Stimulated activated CD4-positive, alpha-beta T cell treated with anti-CD3 and anti-CD28 coated beads, Interleukin-2, amount 100 ng/mL, for 24 hours (primary cell): ENCODE measurements at places on chromosomes 1 and 21.

- no peak for DNase-seq
Measured at GRCh38 chr1:67630438-67631045, 54.5 kb upstream of the GADD45A start.

- DNase-seq: no peak
Measured at GRCh38 chr1:75732703-75733102, 8.2 kb downstream of the ACADM start.

- no peak for DNase-seq
Measured at GRCh38 chr1:5819391-5820025, 172.7 kb downstream of the NPHP4 start.

GRCh38 chr1:10682449-10683309 lies 113.8 kb downstream of the CASZ1 start:
- no peak for DNase-seq

GRCh38 chr1:30064547-30064946 lies 658.8 kb downstream of the MATN1 start:
- no peak for DNase-seq

DNA sequence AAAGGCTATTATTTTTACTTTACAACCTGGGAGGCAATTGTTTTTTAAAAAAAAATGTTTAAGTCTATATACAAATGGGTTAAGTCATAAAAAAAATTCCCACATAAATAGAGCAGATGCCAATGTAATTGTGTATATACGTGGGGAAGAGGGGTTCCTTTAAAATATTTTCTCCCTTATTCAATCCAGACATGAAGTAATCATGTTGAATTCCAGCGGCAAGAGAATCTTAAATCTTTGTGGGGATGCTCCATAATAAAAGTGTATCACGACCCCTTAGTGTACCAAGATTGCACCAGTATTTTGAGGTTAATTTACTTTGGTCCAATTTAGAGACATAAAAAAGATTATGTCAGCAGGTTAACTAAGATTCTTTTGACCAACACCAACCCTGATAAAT lies 62.1 kb downstream of the ARID4B start:
- no peak for DNase-seq

- DNase-seq: no peak
Measured at GRCh38 chr1:27227765-27228164, 6.7 kb upstream of the WDTC1 start.

DNA sequence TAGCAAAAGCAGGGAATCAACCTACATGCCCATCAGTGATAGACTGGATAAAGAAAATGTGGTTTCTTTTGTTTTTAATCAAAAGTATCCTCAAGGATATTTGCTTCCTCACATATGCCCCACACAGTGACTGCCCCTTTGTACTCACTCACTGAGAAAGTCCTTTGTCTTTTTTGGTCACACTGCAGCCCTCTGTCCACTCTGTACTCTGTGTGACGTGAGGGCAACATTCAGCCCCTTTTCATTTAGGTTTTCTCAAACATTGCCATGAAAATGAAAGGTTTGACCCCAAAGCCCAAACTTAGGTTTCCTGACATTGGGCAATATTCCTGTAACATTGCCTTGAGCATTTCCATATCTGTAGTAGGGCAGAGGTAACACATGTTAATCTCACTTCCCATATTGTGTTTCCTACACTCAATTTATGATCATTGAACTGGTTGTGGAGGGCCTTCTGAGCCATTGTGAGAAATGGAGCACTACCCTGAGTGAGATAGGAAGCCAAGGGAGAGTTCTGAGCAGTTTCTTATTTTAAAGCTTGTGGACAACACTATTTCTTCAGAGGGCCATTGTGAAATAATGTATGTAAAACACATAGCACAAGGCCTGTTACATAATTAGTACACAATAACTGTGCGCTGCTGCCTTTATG lies 501.9 kb upstream of the C1orf87 start:
- no peak for DNase-seq

GRCh38 chr1:74908797-74909196 lies 175.8 kb downstream of the TYW3 start:
- no peak for DNase-seq

DNA sequence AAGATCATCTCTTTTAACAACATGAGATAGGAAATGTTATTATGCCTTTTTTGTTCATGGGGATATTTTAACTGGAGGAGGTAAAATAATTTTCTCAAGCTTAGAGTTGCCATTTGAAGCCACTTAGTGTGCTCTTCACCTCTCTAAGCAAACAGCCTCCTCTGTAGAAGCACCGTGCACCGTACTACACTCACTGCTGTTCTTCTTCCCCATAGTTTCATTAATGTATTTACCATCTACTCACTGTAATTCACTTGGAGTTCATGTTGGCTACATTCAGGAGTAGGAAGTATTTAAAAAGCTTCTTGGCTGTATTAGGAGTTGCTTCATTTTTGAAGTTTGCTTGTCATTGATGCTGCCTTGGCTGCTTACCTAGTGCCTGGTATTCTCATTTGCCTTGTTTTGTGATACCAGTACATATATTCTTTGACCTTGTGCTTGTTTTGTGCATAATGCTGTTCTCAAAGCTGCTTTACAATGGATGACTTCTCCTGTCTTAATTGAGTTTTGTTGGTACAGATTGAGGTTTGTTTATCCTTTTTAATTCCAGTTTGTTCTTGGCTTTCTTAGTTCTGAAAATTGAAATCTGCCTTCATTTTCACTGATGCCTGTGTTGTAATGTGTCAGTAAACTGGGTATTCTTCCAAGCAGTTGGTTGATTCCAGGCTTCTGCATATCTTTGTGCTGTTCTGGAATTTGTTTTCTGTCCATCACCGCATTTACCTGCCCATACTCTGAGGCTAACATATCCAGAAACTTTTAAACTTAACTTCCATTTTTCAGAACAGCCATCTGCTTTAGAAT lies 240.4 kb downstream of the HMCN1 start:
- no peak for DNase-seq

DNA sequence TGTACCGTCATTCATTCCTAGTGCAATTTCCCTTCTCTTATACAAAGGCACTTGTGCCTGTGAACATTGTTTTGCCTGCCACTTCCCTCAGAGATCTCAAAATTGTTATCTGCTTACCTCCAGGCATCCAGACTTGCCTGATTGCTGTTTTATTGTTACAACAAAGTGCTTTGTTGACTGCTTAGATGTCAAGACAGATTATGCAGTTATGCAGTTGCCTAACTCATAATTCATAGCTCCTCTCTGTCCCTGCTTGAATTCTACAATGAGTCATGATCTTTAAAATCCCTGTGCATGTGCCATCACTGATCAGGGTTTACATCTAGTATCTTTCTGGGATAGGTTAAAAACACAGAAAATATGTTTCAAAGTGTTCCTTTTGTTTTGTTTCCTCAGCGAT lies 24.5 kb downstream of the CXADR start:
- no peak for DNase-seq

DNA sequence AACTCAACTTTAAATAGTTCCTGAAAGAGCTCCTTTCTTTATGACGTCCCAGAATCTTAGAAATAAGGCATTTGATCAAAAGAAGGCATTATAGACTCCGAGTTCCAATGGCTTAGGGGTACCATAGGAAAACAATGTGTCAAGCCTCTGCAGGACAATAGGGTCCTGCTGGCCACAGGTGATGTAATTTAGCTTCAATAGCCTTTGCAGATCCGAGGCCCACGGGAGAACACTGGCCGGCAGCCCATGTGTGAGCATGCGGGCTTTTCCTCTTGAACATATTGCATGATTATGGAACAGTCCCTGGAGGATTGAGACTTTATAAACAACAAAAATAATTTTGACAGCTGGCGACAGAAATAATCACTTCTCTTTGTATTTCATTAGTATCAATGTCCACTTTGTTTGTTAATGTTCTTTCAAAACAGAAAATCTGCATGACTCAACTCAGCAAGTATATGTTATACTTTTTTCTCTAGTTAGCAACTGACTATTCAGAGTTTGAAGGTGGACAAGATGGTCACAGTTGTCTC lies 49.0 kb upstream of the NR5A2 start:
- no peak for DNase-seq

DNA sequence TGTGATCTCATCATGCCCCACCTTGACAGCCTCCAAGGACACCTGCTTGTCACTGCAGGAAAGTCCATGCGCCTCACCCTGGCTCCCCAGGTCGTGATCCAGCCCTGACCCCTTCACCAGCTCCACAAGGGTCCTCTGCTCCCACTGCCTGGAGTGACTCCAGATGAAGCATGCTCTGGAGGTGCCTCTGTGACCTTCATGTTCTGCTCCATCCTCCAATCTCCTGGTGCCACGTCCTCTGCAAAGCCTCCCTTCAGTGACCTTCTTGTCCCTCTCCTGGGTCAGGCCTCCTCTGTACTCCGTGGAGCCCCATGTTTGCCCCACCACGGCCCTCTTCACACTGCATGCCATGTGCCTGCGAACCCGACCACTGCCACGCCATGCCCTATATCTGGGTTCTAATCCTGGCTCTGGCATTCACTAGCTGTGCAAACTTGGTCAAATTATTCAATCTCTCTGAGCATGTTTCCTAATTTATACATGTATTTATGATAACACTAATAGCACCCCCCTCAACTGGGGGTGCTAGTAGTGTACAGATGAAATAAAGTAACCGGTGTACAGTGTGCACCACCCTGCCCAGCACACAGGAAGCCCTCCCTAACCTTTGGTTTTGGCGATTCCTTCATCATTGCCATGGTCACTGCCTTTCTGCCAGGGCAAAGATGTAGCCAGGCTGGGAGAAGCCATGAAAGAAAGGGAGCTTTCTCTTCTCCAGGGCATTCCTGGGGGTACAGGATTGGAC lies 77.4 kb downstream of the STUM start:
- DNase-seq: no peak

DNA sequence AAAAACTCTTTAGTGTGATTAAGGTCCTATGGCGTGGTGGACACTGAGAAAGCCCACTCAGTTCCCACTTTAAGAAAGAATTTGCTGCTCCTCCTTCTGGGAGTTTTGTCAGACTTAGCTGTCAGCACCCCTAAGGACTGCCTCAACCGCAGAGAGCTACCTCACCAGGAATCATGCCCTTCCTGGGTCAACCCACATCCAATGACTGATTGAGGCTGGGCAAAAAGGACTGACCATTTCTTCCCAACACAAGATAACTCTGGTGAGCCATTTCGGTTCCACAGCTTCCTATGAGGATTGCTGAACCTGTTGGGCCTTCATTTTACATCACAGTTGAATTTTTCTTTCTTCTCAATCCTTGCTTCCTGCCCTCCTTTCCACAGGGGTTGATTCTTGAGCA lies 197.9 kb downstream of the NCAM2 start:
- DNase-seq: no peak
